ENCODE measurements at places on chromosomes 12 and 14.
A peak's percentile ranks its signal among the peaks of the same experiment; 100 is the strongest.

DNA sequence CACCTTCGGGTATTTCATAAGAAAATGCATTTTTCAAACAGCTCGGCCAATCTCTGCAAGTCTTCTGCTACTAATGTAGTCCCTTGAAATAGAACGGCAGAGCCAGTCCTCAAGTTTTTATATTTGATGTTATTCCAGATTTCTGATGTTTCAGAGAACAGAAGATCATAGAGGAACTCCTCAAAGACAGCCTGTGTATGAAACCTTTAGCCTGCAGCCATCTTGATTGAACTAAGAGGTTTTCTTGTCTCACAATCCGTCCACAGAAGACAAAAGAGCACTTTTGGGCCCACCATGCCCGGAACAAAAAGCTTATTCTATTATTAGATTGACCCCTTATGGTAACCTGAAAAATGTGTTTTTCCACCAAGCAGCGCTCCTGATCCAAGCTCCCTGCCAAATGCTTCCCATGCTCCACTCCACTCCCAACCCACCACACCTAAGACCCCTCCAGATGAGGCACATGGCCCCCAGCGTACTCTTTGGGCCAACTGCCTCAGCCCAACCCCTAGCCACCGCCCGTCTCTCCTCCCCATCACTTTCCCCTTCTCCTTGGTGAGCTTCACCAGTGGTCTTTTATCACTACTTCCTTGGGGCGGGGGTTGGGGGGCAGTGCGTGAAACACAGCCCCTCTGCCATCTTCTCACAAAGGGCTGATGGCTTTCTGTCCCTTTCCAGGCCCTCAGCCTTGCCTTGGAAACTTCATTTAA lies 175.8 kb downstream of the CALM1 start:
- DNase-seq = no peak

DNA sequence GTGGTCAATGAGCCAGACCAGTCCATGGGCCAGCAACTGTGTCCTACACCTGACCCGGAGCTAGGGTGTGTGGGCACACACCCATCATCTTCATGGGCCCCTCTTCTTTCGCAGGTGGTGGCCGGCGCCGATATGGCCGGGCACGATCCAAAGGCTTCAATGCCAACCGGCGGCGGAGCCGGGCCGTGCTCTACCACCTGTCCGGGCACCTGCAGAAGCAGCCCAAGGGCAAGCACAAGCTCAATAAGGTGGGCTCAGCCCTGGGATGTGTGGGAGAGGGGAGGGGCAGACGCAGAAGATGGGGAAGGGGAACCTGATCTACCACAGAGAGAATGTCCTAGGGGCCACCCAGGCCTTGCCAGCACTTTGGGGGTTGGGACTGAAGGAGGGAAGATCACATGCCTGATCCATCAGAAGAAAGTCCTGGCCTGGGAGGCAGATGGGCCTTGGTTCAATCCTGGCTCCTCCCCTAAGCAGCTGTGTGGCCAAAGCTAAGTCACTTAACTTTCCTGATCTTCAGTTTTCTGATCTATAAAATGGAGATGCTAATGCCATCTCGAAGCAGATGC lies 3.8 kb downstream of the KCNH3 start:
- DNase-seq = no peak

- no peak for DNase-seq
Observed at GRCh38 chr12:108170164-108170563, 41.1 kb downstream of the WSCD2 start.

DNA sequence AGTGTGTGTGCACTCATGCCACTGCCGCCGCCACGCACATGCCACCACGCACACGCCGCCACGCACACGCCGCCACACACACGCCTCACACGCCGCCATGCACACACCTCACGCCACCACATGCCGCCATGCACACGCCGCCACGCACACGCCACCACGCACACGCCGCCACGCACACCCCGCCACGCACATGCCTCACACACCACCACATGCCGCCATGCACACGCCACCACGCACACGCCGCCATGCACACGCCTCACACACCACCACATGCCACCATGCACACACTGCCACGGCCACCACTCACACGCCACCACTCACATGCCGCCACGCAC lies 6.3 kb downstream of the CLBA1 start:
- no peak for DNase-seq

DNA sequence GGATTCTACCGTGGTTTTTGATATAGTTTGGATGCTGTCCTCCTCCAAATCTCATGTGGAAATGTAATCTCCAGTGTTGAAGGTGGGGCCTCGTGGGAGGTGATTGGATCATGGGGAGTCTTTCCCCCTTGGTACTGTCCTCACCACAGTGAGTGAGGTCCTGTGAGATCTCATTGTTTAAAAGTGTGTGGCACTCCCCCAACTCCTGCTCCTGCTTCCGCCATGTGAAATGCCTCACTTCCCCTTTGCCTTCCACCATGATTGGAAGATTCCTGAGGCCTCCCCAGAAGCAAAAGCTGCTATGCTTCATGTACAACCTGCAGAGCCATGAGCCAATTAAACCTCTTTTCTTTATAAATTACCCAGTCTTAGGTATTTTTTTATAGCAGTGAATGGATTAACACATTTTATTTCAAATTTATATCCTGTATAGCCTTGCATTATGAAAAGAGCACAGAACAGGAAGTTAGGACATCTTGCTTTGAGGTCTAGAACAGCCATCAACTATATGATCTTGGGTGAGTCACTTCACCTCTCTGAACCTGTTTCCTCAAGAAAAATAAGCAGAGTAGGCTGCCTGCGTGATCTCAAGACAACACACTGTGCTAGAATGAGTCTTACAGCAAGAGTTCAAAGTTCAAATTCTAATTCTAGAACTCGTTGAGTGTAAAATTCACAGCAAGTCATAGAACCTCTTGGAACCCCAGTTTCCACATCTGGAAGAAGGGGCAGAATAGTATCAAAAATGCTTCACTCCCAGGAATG lies 160.9 kb upstream of the EEA1 start:
- no peak for DNase-seq

- DNase-seq = no peak
Observed at GRCh38 chr12:123050331-123050831, 69.9 kb downstream of the ARL6IP4 start.

GRCh38 chr14:105058521-105059034 lies 6.7 kb downstream of the GPR132 start:
- no peak for DNase-seq

- DNase-seq = no peak
Observed at GRCh38 chr14:83473416-83474235, 1940.0 kb upstream of the SEL1L start.

- peak; percentile 11 for DNase-seq
Observed at GRCh38 chr12:19093218-19093617, 36.3 kb upstream of the PLEKHA5 start.

DNA sequence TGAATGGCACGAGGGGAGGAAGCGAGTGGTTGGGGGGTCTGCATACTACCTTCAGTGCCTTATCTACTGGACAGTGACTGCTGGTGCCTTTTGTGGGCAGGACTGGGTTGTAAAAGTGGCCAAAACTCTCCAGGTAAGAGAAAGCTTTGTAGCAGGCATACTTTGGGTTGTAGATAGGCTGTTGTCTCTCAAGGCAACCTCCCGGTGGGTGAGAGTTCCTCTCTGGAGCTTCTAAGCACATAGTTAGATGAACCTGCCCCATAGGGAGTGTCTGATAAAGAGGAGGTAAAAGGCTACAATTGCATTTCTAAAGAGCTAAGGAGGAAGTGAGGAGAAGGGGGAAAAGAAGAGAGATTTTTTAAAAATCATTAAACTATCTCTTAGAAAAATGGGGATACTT lies 4.2 kb upstream of the DAD1 start:
- no peak for DNase-seq

DNA sequence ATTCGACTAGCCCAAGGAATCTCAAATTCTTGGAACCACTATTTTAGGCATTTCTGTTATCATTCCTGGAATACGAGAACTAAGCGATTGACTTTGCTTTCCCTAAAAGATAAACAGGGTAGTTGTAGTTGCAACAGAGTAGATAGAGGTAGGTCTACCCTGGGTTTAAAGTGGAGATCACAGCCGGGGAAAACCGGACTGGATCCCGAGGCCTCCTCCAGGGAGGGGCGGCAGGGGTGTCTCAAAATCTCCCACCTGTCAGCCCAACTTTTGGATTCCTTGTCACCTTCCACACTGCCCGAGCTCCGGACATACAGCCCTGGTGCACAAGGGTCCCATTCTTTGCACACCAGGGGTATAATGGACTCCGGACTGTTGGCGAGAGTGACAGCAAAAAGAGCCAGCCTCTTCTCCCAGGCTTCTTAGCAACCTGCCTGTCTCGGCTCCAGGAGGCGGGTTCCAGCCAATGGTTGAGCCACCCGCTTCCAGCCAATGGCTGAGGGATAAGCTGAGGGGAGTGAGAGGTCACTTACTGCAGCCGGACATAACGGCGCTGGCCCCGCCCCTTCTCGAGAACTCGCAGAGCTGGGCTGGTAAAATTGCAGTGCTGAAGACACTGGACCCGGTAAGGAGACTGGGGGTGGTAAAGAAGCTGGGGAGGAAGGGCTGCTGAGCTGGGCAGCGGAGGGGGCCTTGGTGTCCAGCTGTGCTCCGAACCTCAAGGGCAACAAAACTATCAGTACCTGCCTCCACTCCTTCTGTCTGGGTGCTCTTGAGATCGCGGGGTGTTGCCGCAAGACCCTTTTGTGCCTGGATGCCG lies at the start of gene SUOX:
SUOX (plus strand) TSS at position 562 of the 820 bp plus-strand sequence. CDS start 4,946 bp downstream, outside the sequence.
- DNase-seq = peak; percentile 83

GRCh38 chr12:54865683-54866324 lies 11.5 kb downstream of the MUCL1 start:
- DNase-seq = no peak

- no peak for DNase-seq
Observed at GRCh38 chr12:64825143-64826021, 935 bp downstream of the TBC1D30 start.

All from GM04503 (cell line).